Cardiac septum (tissue), 1 donor: ENCODE measurements at places on chromosomes 3 and 15. TPM values are rescaled to one million over a fixed set of nuclear protein-coding genes. Genes with fewer than 3 reads are reported as not detected.

DNA sequence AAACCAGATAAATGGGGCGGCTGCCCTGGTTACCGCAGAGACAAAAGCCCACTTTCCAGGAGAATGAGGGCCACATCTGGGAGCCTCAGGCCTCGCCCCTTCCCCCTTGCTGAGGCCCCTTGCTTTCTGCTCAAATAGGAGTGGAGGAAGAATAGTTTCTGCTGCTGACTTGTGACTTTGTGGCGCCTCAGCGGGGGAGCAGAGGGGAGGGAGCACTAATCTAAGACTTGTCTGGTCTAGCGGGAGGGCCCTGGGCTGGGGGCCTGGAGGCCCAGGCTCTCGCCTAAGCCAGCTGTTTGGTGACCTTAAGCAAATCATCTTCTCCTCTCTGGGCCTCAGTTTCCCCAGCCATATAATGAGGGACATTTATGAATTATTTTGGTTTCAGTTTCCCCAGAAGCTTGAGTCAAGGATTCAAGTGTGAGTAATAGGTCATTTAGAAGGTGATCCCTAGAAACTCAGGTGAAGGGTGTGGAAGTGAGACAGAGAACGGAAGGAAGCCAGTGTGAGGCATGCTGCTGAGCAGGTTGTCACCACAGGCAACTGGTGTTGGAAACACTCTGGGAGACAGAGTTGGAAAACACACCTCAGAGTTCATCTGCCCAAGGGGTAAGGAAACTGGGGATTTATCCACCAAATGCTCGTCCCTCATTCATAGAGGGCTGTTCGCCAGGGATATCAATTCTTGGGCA lies 25.9 kb upstream of the SMAD3 start:
- no peak for DNase-seq

DNA sequence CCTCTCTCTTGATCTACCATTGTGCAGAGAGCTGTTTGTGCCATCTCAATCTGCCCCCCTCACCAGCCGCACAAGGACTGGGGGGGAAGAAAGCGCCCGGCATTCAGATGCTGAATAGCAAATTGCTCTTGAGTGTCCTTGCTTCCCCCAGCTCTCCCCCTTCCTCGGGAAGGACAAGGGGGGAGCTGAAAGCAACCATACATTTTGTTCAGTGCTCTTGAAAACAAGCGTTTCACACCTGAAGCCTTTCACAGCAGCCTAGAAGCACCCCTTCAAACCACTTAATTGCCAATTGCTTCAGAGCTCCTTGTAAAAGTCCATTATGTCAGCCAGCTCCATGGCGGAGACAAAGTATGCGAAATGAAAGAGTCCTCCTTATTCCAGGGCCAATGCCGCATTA lies 540.1 kb downstream of the NR2F2 start:
- no peak for DNase-seq

DNA sequence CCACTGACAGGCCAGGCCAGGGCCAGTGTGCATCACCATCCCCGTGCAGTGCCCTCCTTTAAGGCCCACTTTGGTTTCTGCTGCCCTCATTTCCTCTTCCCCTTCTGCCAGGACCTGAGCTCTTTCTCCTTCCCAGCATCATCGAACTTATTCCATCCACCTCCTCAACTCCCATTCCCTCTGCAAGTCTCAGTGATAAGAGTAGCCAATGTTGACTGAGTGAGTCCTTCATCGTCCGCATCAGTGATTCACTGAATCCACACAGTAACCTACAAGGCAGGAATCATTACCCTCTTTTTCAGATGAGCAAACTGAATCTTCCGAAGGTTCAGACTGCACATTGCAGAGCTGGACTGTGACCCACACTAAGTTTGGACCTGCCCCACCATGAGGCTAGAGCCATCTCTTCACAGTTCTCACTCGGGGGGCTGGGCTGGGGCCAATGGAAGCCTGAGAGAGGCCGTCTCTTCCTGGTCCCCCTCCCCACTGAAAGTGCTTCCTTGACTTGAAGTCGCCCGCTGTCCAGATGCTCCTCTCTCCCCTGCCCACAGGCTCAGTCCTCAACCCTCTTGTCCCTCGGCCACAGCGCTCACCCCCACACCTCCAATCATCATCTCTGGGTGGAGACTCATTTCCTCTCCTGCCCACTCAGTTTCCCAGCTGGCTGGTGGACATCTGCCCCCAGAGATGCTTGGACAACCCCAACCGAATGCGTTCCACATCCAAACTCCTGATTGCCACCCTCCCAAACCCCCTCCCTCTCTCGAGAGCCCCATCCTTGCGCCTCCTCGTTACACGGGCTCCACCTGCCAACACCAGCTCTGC lies 15.2 kb upstream of the ANPEP start:
- no peak for DNase-seq

DNA sequence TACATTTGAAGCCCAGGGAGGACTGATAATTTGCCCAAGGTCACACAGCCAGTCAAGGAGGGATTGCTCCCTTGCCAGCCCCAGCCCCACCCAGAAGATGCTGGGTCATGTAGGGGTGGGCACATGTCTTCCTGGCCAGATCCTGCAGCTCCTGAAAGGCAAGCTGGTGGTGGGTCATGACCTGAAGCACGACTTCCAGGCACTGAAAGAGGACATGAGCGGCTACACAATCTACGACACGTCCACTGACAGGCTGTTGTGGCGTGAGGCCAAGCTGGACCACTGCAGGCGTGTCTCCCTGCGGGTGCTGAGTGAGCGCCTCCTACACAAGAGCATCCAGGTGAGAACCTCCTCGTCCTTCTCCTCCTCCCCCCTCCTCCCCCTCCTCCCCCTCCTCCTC lies 13.2 kb downstream of the ISG20 start:
- DNase-seq: no peak

DNA sequence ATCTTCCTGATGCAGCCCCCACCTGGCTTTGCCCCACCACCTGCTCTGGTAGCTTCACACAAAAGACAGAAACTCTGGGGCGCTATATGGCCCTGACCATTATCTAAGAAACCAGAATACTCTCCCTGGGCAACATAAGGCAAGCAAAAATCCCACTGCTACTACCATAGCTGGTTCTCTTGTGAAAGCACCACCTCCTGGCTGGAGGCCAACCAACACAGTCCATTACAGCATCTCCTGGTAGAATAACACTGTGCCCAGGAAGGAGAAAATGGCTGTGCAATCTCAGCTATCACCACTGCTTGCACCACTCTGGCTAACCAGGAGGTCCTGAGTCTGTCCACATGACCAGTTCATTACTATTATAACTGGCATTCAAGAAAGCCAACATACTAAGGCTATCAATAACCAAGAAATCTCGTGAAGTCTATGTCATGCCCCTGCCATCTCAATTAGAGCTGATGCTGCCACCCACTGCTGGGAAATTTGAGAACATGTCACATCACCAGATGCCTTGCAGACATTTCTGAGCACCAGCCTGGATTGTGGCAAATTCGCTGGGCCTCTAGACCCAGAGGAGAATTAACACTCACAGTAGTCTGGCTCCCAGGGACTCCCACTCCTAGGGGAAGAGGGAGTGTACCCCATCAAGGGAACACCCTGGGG lies 1114.8 kb downstream of the ROBO2 start:
- DNase-seq: no peak

GRCh38 chr3:173930251-173930650 lies 532.7 kb downstream of the NLGN1 start:
- no peak for DNase-seq

- no peak for DNase-seq
Measured at GRCh38 chr15:90617171-90617570, 87.4 kb downstream of the CRTC3 start.

The CCR1 gene
- 3.2 TPM for total RNA-seq
